ENCODE measurements at places on chromosomes 12 and 14.

GRCh38 chr14:26873362-26873960, 275.6 kb upstream of the NOVA1 start:
- DNase-seq: no peak

DNA sequence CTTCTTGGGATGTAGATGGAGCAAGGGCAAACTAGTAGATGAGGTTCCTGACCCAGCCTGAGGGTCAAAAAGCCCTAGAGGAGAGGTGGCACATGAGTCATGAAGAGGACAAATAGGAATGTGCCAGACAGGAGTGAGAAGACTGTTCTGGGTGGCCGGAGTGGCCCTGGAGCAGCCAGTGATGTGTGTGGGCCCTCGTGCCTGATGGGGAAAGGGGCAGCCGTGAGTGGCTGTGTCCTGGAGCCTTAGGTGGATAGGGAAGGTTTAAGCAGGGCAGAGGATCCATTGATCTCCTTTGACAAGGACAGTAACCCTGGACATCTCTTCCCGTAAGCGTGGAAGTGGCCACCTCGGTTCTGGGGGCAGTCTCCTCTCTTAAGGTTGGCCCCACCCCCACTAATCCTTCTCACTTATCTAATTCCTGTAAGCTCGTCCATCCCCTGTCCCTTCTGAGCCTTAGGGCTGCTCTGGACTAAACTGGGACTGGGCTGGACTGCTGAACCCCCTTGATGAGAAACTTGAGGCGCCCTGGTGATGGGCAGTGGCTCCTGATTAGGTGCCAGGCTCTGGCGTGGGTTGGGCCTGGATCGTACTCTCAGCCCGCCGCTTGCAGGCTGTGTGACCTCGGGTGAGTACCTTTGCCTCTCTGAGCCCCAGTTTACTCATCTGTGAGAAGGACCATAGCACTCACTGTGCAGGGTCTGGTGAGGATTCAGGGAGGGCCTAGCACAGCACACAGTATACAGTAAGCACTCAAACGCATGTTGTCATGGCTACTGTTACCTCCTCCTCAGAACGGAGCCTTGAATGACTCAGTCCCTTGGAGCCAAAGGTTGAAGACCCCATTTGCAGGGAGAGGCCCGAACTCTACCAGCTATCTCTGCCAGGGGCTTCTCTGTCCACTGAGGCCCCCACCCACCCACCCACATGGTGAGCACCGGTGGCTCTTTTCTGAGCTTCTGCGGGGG, 4.0 kb downstream of the FAM222A start:
- DNase-seq: no peak

- DNase-seq: no peak
Observed at GRCh38 chr14:42629553-42629952, 1022.9 kb downstream of the LRFN5 start.

GRCh38 chr14:25899197-25899596, 698.6 kb downstream of the NOVA1 start:
- DNase-seq: no peak

GRCh38 chr12:3380200-3381043, 110.6 kb upstream of the PRMT8 start:
- no peak for DNase-seq

GRCh38 chr12:26273811-26274210, 78.4 kb downstream of the SSPN start:
- DNase-seq: no peak

DNA sequence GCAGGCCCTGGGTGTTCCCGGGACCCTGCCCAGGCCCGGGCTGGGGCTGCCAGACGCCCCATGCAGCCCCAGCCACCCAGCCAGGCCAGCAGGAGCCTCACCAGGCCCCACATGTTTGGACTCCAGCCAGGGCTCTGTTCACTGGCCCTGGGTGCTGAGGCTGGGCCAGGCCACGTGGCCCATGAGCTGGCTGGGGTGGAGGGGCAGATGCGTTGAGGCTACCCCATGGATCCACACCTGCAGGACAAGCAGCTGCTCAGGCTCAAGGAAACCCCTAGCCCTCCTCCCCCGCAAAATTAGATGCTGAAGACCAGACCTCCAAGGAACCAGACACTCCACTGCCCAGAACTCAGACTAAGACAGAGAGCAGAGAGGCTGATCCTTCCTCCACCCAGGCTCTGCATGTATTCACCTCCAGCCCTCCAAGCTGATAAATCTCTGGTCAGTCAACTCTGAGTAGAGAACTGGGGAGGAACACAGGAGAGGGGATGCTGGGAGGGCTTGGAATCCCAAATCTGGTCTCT, 1.6 kb downstream of the CDH24 start:
- DNase-seq: no peak

DNA sequence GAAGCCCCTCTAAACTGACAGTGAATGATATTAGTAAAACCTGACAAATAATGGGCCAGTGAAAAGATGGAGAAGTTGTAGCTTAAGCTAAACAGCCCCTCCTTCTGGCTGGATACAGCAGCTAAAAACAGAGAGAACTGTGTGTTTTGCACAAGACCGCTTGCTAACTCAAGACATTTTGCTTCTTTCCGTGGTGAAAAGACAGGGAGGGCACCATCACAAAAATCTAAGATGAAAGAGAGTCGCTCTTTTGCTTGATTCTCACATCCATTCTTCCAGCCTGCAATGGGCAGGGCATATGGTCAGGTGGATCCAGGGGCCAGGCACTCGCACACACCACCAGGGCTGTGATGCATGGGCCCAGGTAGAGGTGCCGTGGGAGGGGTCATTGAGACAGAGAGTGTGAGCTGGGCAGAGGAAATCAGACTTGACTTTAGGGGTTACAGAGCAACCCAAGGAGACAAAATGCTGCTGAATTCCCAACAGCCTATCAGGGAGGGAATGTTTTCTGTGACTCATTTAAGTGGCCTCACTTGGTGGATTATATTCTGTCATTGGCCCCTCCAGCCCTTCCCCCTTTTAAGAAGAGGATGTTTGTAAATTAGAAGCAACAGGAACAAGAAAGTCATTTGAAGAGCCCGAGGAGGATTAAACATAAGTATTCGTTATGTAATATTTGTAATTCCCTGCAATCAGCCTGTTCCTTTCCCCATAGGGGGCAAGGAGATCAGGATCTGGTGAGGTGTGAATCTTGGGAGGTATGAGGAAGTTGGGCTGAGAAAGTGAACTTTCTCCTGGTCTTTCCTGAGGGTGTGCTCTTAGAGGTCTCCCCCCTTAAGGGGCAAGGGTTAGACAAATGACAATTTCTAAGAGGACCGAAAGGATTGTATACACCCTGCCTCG, 12.3 kb downstream of the EMP1 start:
- DNase-seq: no peak

DNA sequence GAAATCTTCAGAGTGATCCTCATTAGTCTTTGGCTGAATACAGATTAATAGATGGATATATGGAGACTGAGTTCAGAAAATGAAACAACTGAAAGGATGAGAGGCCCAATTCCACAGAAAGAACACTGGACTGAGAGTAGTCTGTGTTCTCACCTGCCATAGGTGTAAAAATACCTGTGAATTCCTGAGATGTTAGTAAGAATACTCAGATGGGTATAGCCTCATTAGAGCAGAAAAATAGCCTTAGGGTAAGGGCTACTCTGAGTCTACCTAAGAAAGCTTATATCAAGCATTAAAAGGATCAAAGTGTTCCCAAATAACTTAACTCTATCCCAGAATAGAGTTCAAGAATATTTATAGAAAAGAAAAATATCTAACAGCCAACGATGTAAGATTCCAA, 1510.3 kb upstream of the SEL1L start:
- no peak for DNase-seq

DNA sequence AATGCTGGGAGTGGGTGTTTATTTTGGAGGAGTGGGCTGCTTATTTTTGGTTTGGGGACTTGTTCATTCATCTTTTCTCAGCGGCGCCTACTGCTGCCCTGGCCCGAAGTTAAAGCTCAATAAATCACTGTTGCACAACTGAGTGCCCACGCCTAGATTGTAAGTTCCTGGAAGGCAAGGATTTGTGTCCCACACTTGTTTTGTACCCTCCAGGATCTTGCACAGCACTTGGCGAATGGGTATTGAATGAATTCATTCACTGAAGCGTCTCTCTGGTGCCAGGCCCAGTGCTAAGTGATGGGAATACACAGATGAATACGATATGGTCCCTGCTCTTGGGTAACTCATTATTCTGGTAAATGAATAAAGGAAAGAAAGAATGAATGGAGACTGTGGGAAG, 153.3 kb upstream of the PARP11 start:
- no peak for DNase-seq

DNA sequence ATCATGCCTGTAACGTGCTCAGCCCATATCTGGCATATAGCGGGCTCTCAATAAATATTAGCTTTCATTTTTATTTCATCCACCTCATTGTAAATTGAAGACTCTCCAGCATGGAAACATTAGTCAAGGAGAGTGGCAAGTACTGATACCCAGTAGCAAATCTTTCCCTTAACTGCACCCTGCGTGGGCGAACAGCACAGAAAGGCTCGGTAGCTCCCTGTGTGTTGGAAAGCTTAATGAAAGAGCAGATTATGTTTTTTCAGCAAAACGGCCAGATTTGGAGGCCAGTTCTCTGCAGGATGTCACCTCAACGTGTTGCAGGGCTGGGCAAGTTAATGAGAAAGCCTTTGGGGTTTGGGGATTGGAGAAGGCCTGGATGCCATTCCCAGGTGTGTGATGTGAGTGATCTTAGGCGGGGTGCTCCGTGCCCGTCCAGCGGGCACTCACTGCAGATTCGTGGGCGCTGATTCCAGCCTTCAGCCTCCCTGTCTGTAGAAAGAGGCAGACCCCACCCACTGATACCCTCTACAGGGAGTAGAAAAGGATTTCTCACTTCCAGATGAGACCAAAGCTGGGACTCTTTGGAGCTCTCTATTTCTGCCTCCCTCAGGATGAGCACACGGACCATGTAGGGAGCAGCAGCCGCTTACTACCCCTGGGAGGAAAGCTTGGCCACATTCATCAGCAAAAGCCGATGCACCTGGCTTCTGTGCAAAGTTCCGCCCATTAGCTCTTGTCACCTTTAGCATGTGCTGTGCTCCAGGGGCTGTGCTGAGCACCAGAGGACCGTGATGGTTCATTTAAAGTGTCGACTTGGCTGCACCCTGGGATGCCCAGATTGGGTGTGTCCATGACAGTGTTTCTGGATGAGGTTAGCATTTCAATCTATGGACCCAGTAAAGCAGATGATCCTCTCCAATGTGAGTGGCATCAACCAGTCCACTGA, 29.1 kb downstream of the C14orf132 start:
- no peak for DNase-seq

DNA sequence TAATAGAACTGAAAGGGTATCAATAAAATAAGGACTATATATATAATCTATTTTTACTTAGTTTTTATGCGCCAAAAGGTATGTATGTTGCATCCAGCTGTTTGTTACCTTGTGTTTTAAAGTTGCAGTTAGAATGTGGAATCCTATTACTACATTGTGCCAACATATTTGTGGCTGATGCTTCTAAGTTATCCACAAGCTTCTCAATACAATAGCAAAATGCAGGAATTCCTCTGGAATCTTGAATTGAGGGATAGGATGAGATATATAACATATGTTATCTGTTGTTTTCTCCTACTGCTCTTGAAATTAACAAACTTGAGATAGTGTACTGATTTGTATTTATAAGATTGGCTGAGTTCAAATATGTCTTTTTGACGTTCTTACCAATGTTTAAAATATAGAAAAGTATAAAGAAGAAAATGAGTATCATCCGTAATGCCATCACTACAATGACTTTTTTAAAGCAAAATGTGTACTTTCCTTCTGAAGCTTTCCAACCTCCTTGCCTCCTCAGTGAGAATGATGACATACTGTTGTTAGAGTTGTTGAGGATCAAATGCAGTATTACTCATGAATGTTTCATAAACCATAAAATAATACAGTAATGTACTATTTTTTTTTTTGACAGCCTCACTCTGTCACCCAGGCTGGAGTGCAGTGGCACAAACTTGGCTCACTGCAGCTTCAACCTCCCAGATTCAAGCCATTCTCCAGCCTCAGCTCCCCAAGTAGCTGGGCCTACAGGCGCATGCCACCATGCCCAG, 6.6 kb downstream of the RAP1B start:
- no peak for DNase-seq

- no peak for DNase-seq
Observed at GRCh38 chr12:27566159-27566558, 42.2 kb downstream of the PPFIBP1 start.

GRCh38 chr12:59131462-59131861, 211.2 kb upstream of the LRIG3 start:
- no peak for DNase-seq

- DNase-seq: no peak
Observed at GRCh38 chr14:105039458-105040205, 18.7 kb upstream of the CDCA4 start.

- no peak for DNase-seq
Observed at GRCh38 chr12:95742586-95742985, 48.0 kb downstream of the NTN4 start.

Measured in NCI-H774 (cell line).